Retina (tissue), 1 donor: ENCODE measurements at places on chromosomes 5 and 9.

DNA sequence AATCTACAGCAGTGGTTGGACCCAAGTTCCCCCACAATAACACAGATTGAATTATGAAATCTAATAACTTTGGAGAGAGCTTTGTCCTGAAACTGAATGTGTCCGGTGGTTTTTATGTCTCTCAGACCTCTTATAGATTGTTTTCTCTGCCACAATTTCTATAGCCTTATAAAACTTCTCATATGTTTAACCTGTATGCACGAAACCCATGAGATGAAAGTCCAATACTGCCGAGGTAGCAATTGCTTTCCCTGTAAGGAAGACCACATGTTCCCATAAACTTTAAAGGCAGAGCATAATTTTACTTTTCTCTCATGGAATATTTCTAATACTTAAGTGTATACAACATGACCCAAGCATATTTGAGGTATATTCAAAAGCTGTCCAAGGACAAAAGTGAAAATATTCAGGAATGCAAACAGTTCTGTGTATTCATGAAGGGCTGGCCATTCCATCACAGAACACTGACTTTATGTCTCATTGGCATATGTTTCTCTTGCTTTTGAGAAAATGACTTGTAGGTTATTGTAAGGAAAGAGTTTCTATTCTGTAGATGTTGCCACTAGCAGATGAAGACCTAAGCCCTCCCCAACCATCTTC, 94.4 kb upstream of the TLE4 start:
- DNase-seq = no peak

DNA sequence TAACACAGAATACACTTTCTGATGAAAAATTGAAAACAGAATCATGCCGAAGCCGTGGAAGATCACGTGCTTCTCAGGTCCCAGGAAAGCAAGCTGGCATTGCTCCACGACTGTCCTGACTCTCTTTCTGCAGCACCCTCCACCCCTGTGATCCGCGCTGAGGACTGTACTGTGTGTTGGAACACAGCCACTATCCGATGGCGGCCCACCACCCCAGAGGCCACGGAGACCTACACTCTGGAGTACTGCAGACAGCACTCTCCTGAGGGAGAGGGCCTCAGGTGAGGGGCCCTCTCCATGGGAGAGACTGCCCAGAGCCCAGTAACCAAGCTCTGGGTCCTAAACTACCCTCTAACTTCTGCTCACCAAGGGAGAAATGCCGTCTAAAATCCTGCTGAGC, 73.3 kb downstream of the CMYA5 start:
- no peak for DNase-seq

GRCh38 chr5:37234288-37234687, 14.9 kb downstream of the CPLANE1 start:
- no peak for DNase-seq

GRCh38 chr9:97441729-97442128, 29.8 kb downstream of the TDRD7 start:
- no peak for DNase-seq

- no peak for DNase-seq
Observed at GRCh38 chr9:90105773-90106172, 501.0 kb downstream of the GADD45G start.

DNA sequence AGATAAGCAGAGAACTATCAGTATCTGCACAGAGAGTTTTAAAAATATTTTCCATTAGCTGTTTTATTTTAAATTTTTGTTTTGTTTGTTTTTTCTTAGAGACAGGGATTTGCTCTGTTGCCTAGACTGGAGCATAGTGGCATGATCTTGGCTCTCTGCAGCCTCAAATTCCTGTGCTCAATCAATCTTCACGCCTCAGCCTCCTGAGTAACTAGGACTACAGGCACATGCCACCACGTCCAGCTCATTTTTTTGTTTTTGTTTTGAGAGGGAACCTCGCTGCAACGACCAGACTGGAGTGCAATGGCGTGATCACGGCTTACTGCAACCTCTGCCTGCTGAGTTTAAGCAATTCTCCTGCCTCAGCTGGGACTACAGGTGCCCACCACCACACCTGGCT, 138.2 kb upstream of the LPAR1 start:
- DNase-seq = no peak

DNA sequence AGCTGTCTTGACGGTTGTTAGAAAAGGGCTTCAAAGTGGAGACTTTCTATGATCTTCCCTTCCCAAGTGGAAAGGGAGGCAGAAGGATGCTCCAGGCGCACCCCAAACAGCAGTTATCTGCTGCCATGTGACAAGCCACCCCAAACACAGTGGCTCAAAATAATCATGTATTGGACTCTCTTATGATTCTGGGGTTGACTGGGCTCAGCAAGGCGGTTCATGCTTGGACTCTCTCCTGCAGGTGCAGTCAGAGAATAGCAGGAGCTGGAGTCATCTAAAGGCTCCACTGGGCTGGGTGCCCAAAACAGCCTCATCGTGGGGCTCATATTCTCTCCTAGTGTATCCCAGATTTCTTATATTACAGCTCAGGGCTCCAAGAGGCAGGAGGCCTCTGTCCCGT, 177.6 kb upstream of the IER5L start:
- no peak for DNase-seq

DNA sequence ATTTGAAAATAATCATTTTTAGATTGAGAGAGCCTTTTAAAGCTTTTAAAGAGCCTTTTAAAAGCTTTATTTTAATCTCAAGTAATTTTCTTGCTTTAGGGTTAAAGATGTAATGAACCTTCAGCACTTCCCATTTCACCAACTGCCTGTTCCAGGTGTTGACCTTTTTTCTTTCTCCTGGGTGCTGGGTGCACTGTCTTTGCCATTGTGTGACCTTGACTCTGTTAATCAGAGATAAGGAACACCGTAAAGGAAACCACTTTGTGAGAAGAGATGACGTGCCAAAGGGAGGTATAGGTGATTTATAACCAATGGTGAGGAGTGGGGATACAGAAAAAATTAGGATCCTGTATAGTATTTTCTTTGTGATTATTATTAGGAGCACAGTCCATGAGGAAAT, 68.2 kb downstream of the NAA35 start:
- DNase-seq = no peak

DNA sequence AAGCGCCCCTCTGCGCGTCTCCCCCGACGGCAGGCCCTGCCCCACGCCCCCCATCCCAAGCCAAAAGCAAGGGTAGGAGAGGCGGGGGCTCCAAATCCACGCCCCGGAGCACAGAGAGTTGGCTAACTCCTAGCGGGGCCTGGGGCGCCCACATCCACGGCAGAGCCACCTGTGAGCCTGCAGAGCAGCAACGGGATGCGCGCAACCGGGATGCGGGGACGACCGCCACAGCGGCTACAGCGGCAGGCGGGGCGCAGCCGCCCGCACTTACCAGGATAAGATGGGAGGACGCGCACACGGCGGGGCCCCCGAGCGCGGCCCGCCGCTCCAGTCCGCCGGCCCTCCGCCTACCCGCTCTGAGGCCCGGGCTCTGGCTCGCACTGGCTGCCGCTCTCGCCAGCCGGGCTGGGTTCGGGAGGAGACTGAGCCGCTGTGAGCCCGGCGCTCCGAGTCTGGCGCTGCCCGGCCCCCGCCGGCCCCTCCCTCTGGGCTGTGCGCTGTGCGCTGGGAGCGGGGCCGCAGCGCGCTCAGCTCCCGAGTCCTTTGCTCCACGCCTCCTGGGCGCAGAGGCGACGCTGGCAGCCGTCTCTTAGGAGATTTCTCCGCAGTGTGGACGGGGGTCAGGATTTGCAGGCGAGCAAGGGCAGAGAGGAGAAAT, at the start of gene SLC24A2:
TSS of gene SLC24A2 (minus strand) at position 424 of the 658 bp plus-strand sequence.
- peak; percentile 87 for DNase-seq
